ENCODE measurements at places on chromosomes 3 and 15.
A peak's percentile ranks its signal among the peaks of the same experiment; 100 is the strongest.

GRCh38 chr3:76131396-76132153 is 346.2 kb upstream of the ZNF717 start:
- DNase-seq, result no peak

- DNase-seq, result no peak
These were observed 51.0 kb downstream of the MME start for GRCh38 chr3:155131104-155131503.

DNA sequence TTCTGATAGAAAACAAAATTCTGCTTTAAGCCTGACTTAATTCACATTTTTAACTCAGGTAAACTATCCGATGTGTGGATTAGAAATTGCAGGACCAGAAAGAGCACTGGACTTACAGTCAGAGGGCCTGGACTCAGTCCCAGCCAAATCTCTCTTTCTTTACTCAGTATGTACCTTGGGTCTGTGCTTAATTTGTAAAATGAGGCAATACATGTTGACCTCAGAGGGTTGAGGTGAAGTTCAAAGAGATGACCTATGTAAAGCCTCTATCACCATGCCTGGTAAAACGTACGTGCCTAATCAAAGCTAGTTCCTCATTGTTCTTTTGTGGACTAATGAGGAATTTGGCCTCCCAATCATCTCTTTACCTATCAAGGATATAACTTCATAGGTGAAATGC is 1.9 kb upstream of the BCL2A1 start:
- DNase-seq, result no peak

DNA sequence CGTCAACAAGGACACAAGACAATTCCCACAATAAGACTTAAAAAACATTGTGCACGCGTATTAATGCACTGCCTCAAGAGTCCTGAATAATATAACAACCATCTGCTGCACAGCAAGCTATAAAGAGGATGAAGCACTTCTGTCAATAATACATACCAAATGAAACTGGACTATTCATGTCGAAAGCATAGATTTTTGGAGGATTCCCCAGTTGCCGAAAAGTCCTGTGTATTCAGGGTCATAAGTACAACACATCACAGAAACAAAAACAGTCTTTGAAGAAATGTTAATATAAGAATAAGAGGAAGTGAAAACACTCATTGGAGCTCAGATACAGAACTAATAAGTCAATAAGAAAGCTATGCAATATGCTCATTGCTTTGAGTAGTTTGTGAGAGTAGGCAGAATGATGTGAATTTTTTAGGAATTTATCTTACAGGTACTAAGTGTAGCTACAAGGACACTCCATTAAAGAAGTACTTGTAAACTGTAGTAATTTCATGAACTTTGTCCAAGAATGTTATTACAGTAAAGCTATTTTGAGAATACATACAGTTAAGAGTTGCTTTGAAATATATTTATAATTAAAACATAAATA is 31.6 kb downstream of the CBLB start:
- no peak for DNase-seq

- no peak for DNase-seq
These were observed 193.1 kb downstream of the GBE1 start for GRCh38 chr3:81568378-81568777.

DNA sequence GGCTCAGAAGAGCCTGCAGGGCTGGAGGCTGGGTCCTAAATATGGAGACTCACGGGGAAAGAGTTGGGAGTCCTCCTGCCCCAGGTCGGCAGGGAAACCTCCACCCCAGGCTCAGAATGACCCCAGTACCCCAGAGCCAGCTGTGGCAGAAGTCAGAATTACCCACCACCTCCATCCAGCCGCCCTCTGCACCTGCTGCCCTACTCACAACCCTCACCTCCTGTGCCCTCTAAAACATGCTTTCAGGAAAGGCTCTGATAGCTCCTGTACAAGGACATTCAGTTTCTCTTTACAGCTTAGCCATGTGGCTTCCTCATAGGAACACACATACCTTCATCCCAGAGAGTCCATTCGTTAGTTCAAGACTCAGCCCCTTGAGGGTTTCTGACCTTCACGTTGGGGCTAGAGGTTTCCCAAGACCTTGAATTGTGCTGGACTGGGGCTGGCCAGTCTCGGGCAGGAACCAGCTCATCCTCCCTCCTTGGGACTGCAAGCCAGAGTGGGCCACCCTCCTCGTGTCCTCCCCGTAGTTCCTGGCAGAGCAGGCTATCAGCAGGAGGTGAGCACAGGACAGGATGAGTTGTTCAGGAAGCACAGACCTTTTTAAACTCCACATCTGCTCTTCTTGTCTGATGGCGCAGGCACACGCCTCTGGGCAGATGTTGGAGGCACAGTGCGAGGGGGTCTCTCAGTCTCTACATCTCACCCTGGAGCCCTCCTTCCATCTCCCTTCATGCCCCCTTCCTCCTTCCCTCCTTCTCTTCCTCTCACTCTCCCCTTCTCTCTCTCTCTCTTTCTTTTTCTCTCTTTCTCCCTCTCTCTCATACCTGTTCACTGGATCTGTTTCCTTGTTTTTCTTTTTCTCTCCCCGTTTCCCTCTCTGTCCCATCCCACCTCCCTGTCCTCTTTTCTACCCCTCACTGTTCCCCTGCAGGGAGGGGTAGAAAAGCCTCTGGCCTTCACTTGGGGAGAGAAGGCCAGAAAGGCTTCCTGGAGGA is 55.9 kb upstream of the NR2C2 start:
- DNase-seq, result no peak

DNA sequence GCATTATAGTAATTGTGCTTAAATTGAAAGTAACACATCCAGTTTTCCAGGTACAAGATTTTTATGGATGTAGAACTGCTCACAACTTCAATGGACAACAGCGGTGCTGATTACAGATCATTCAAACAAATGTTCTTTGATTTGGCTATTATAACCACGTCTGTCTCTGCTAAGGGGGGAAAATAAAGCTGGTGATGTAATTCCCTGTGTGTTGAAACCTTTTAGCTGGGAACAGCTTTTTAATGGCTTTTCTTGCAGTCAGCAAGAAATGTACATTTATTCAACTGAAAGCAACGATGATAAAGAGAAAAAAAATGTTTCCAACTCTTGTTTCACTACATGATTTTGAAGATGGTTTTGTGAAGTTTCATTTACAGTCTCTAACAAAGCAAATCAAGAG is 431.9 kb upstream of the AGTR1 start:
- no peak for DNase-seq

DNA sequence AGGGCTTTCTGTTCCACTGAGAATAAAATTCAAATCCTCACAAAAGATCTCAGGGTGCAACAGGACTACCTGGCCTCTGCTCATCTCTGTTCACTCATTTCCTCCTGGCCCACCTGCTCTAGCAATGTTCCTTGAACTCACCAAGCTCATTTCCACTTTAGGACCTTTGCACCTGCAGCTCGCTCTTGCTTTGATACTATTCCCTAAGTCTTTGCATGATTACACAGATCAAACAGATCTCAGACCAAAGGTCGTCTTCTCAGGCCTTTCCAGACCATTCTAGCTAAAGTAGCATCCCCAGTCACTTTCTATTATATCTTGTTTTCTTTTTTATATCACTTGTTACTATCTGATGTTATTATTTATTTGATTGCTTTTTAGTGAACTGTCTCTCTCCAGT is 54.7 kb downstream of the B3GNT5 start:
- DNase-seq, result no peak

DNA sequence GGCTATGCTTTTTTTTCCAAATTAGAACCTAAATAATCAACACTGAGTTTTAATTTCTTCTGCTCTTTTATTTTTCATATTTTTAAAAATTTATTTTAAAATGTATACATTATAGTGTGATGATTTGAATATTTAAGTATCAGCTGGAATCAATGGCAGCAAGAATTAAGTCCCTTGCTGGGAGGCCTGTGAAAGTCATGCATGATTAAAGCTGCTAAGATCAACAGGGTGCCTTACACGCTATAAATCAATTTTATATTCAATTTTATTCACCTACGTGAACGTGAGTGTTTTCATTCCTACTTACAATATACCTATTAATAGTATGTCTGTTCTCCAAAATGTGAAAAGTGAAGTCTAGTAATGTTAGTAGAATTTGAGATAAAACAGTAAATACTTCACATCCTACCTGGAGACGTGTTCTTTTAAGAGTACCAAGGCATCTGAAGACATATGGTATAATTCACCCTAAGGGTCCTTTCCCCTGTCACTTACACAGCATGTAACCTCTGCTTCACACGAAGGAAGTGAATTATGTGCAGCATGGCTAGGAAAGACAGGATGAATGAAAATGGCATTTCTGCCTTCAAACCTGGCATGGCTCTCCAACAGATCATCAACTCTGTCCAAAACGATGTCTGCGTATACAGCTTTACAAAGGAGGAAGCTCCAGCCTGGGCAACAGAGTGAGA is 640.4 kb upstream of the ROBO1 start:
- DNase-seq, result no peak

DNA sequence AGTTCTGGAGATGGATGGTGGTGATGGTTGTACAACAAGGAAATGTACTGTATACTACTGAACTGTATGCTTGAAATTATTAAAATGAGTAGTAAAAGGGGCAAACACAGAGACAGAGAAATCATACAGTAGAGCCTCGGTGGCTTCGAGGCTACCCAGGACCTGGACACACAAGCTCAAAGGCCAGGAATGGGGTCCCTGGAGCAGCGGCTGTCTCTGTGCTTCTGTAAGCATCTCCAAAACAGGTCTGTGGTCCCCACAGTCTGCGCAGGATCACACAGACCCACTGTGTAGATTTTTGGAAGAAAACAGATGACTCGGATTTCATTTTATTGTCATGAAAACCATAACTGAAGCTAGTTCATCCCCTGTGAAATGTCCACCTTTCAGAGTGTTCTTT is 39.7 kb downstream of the PGPEP1L start:
- no peak for DNase-seq

- DNase-seq, result peak; percentile 2
These were observed 269.5 kb downstream of the SUCLG2 start for GRCh38 chr3:67384760-67385397.

DNA sequence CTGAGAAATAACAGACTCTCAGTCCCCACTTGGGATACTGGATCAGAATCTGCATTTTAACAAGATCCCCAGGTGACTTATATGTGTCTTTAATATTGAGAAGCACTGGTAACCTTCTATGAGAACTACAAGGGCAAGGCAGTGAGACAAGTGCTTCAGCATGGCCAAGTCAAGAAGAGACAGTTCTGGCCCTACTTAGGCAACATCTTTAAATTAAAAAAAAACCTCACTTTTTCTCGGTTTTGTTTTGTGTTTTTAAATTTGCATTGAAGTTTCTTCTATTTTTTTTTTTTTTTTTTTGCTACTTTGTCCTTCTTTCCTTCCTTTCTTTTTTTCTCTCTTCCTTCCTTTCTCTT is 42.5 kb upstream of the SPTSSB start:
- no peak for DNase-seq

DNA sequence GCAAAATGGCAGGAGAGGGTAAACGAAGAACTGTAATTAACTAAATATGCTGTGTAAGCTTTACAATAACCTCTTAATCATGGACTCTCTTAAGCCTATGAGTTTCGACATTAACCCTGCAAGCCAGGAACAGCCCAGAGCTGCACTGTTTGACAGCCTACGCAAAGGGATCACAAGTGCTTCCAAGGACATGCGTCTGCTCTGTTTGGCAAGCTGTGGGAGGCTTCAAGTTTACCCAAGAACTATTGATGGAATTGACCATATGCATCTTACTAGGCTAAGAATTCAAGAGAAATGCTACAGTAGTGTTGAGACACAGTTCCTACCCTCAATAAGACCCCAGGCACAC is 66.0 kb downstream of the PDZRN3 start:
- DNase-seq, result no peak

DNA sequence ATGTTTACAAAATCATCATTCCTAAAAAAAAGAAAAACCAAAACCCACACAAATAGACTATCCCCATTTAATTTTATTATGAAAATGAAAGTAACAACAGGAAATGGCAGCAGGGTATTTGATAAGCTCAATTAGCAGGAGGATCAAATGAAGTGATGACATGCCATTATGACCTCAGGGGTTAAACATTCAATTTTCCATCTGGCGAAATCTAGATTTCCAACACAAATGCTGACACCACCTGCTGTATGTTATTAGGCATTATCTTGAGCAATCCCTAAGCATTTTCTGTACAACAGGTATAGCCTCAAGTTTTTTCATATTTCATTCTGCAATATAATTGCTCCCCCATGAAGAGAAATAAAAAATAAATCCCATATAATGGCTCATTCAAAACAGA is 57.1 kb downstream of the SHQ1 start:
- no peak for DNase-seq

GRCh38 chr3:71232175-71232679 is 351.3 kb downstream of the FOXP1 start:
- no peak for DNase-seq

DNA sequence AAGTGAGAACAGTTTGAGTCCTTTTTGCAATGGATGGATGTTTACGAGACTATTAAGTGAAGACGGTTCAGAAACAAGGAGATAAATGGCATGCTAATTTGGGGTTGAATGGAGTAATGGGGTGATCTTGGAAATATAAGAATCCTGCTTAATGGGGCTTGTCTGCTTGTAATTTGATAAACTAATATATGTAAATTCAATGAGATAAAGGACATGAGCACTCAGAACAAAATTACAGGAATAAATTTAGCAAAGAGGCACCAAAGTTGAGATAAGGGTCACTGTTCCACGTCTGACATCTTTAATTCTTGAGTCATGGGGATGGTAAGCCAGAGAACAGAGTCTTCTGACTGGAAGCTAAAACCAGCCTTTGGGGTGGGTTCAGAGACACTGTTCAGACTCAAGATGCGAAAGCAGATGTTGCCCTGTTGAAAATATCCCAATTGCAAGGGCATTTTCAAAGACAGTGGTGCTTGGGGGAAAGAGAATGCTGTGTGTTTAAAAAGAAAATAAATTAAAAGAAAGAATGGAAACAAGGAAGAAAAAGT is 67.8 kb upstream of the CHRNB4 start:
- no peak for DNase-seq

DNA sequence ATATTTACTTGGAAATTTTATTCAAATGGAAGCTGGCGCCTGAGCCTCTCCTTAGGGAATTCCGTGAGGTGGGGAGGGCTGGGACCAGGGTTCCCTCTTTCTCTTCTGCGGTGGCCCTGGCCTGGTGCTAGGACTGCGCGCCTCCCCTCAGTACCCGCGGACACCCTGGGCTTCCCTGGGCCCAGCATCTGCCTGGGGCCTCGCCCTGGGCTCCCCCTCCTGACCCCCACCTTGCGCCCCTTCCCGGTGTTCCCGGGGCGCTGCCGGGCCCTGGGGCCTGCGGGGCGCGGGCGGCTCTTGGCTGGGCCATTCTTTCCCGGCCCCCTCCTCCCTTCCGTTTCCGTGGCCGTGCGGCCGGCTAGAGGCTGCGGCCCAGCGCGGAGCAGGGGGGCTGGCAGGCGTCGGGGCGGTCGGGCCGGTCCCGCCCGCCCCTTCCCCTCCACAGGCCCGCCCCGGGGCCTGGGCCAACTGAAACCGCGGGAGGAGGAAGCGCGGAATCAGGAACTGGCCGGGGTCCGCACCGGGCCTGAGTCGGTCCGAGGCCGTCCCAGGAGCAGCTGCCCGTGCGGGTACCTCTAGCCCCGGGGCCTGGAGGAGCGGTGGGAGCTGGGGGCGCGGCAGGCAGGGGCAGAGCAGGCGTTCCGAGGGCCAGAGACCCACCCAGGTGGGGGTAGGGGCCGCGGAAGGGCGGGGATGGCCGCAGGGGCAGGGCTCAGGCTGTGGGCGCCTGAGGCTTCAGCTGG is at the start of gene FES:
Gene FES, plus strand, starts transcription at position 529 of the 743 bp plus-strand sequence. CDS start 542 bp downstream, outside the sequence.
- DNase-seq, result no peak

GRCh38 chr3:124257336-124257864 is 265.5 kb upstream of the ROPN1 start:
- no peak for DNase-seq

All from activated T-helper 1 cell treated with Interleukin-2 at 50 U/mL for 16 hours (primary cell).